ENCODE measurements at places on chromosomes 4 and X.

DNA sequence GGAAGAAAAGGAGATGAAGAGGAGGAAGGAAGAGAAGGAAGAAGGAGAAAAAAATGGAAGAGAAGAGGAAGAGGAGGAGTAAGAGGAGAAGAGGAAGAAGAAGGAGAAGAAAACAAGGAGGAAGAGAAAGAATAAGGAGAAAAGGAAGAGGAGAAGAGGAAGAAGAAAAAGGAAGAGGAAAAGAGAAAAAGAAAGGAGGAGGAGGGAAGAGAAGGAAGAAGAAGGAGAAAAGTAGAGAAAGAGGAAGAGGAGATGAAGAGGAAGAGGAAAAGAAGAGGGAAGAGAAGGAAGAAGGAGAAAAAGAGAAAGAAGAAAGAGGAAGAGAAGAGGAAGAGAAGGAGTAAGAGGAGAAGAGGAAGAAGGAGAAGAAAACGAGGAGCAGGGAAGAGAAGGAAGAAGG, 11.8 kb upstream of the LEF1 start:
- no peak for DNase-seq

GRCh38 chrX:150533863-150534262, 34.6 kb upstream of the MTM1 start:
- no peak for DNase-seq

DNA sequence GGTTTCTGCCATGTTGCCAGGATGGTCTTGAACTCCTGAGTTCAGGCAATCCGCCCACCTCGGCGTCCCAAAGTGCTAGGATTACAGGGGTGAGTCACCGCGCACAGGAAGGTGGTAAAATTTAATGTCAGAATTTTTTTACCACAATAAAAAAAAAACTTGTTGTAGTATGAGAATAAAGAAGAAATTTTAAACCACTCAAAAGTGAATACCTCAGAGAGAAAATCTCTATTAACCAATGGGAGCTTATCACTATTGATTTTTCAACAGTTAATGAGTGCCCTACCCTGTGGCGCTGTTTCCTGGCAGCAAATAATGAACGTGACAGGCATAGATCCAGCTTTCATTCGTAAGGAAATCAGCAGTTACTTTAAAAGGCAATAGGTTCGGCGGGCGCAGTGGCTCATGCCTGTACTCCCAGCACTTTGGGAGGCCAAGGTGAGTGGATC, 32.7 kb upstream of the SLC25A4 start:
- no peak for DNase-seq

GRCh38 chrX:44871114-44871645, 1.8 kb upstream of the KDM6A start:
- no peak for DNase-seq

- DNase-seq, result no peak
Measured at GRCh38 chr4:101218346-101218745, 129.0 kb downstream of the PPP3CA start.

- DNase-seq, result no peak
Measured at GRCh38 chrX:3094261-3094660, 53.0 kb downstream of the ARSF start.

DNA sequence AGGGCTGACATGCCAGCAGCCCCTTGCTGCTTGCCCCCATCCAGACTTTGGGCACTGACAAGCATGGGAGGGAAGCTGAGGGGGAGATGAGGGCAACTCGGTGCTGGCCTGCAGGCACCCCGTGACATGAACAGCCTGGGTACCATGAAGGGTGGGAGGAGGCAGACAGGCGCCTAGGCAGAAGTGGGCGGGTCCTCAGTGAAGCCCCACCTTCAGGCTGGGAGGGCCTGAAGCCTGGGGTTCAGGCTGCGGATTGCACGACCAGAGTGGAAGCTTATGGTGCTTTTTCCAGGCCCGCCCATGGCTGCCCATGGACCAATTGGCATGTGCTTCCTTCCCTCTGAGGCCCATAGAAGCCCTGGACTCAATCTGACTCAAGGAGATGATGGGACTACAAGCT, 354.1 kb downstream of the GRIA2 start:
- DNase-seq, result no peak

GRCh38 chr4:35757836-35758235, 486.5 kb downstream of the ARAP2 start:
- no peak for DNase-seq

DNA sequence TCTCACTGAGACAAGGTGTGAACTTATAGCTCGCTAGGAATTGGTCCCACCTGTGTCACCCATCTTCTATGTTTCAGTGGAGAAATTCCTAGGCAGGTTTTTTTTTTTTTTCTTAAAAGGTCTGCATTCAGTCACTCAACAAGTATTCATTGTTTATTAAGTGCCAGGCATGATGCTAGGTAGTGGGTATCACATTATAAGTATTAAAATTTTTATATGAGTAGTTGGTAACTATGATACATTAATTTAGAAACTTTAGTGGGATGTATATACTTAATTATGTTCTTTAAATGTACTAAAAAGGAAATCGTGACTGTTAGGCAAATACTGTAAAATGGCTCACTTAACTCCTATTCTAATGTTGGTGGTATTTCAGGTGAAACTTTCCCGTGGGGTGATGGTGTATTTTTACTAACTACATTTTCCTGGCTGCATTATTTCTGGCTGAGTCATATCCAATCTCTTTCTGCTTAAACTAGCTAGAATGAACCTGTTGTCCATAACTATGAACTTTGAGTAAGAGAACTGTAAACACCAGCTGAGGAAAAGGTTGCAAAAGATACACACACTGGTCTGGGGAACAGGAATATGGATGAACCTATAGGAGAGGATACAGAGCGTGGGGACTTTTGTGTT, 49.3 kb upstream of the MED14 start:
- no peak for DNase-seq

- DNase-seq, result no peak
Measured at GRCh38 chr4:188109157-188109755, at the start of gene TRIML2. Gene TRIML2 (minus strand): TSS chr4:188109603. CDS start chr4:188105368, 4,235 bp downstream.

GRCh38 chr4:176185051-176185450, 10.3 kb downstream of the SPATA4 start:
- DNase-seq, result no peak

- no peak for DNase-seq
Measured at GRCh38 chrX:114581528-114582263, 2.2 kb upstream of the HTR2C start.

DNA sequence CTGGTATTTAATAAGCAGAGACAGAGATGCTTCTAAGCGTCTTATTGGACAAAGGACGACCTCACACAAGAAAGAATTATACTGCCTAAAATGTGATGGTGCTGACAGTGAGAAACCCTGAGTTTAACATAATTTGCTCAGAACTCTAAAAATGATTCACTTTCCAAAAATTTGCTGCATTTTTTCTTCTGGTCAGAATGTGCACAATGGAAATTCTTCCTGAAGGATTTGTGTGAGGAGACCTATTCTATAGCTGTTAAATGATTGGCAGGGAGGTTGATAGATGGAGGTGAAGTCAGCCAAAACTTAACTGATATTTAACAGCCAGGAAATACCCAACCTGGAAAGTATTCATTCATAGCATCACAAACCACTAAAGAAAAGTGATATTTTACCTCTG, 1.7 kb downstream of the MAGEC3 start:
- no peak for DNase-seq

DNA sequence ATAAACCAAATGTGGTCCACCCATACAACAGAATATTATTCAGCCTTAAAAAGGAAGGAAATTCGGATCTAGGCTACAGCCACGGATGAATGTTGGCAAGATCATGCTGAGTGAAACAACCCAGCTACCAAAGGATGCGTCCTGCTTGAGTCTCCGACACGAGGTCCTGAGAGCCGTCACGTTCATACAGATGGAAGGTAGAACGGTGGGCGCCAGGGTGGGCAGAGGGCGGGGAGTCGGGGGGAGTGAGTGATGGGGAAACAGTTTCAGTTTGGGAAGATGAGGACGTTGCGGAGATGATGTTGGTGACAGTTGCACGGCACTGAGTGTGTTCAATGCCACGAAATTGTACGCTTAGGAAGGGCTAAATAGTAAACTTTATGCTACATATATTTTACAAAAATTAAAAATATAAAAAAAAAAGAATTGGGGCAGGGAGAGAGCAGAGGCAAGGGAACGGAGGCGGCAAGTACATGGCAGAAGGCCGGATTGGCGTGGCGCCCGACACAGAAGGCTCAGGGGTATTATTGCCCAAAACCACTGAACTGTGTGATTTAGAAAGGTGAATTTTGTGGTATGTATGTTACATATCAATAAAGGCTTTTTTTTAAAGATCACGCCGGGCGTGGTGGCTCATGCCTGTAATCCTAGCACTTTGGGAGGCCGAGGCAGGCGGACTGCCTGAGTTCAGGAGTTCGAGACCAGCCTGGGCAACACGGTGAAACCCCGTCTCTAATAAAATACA, 14.8 kb upstream of the MXD4 start:
- DNase-seq, result no peak

DNA sequence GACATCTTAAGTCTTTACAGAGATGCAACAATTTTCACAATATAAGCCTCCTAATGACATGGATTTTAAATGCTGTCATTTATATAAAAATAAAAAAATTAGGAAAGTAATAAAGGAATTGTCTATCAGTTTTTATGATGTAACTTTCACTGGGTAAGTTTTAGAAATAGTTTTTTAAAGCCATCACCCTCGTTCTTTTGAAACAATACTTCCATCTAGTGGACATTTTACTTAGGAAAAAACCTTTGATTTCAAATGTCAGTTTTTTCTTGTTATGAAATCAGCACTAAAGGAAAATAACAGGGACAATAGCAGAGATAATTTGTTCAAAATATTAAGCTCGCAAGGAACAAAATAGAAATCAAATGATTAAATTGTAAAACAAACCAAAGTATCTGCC, 24.3 kb upstream of the NDNF start:
- DNase-seq, result no peak

DNA sequence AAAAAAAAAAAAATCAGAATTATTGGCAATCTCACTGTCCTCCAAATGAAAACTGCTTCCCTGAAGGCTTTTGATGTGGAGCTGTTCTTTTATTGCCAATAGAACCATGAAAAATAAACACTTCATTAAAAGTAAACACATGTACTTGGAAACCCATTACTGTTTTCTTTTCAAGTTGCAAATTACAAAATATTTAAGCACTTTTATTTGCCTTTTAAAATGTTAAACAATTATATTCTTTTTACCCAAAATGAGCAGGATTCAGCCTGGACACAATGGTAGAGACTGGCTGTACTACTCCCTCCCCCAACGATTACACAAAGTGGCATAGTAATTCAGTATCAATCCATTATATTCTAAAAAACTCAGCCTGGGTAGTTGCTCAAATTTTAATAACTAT, 60.9 kb downstream of the SH2D1A start:
- no peak for DNase-seq

DNA sequence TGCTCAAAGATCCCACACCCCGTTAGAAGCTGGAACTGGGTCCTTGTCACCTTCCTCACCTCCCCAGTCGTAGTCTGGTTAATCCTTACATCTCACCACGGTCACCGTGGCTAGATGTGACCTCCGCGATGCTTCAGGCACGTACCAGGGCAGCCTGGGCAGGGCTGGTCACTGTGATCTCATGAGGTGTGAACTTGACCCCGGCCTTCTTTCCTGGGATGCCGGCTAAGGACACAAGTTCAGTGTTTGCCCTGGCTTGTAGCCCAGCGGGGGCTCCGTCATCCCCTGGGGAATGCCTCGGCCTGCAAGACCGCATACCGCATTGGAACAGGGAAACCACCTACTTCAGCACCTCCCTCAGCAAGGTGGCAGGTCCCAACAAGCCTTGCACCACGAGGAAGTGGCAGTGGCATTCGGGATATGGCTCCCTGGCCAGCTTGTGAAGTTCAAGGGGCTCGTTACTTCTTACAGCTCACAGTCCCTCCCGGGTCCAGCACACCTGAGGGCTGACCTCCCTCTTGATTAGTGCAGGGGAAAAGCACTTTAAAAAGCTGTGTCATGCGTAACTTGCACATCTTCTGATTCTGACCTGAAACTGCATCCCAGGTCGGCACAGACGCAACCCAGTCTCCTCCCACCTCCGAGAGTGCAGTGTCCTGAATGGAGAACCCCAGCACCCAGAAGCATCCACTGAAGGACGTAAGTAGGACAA, 25.9 kb downstream of the NOP14 start:
- DNase-seq, result no peak

DNA sequence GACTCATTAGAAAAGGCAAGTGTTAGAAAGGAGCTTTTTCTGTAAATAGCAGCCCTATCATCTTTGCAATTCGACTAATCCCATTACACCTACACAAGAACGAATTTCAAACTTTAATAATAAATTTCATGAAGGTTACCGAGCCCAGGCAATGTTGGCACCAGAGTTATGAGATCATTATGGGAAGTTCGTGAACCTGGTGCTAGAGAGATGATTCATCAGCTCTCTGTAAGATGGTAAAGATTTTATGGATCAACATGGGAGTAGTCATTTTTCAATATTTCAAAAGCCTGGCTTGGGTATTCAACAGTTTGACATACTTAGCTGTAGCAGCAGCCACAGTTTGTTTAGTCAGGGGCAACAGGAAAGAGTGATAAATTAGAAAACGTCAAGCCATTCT, 35.8 kb downstream of the AMELX start:
- no peak for DNase-seq

GRCh38 chr4:16029886-16030285, 53.9 kb downstream of the PROM1 start:
- DNase-seq, result no peak

- DNase-seq, result no peak
Measured at GRCh38 chrX:10327651-10328050, 170.9 kb downstream of the CLCN4 start.

DNA sequence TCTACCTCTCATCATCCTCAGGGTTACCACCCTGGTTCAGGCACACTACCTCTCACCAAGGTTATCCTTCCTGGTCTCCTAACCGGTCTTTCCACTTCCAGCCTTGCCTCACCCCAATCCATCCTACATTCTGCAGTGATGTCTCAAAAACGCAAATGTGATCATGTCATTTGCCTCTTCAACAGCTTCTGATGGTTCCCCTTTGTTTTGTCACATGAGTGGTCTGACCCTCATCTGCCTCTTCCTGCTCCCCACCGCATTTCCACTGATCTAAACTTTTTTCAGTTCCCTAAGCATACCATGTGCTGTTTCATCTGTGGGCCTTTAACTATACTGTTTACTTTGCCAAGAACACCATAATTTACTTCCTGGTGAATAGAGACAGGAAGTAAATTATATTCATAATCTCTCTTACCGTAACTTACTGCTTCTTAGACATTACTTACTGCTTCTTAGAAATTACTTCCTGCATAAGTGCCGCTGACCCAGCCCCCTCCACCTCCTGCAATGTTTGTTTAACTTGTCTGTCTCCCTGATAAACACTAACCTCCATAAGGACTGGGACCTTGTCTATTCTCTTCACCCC, 27.1 kb upstream of the NSUN7 start:
- DNase-seq, result peak; percentile 58

GRCh38 chr4:135515295-135515694, 1313.7 kb upstream of the PABPC4L start:
- no peak for DNase-seq

DNA sequence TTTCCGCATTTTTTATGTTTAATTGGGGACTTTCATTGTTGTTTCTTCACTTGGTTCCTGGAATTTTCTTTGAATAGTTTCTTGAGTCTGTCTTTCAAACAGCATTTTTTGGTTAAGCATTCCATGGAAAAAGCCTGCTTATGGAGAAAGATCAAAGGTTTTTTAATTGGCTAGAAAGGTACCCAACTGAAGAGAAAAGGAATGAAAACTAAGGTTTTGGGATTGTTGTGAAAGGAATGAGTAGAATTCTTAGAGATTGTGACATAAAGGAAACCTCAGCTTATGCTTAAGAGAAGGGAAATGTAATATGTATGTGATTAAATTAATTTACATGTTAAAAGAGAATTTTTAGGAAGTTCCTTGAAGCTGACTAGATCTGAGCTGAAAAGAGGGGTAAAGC, 82.8 kb downstream of the CCKAR start:
- no peak for DNase-seq

GRCh38 chrX:129665916-129666644, 11.3 kb upstream of the APLN start:
- no peak for DNase-seq

Measured in activated naive CD4-positive, alpha-beta T cell treated with anti-CD3 and anti-CD28 coated beads for 36 hours (primary cell).